ENCODE measurements at places on chromosomes 16 and 17.
A peak's percentile ranks its signal among the peaks of the same experiment; 100 is the strongest.

DNA sequence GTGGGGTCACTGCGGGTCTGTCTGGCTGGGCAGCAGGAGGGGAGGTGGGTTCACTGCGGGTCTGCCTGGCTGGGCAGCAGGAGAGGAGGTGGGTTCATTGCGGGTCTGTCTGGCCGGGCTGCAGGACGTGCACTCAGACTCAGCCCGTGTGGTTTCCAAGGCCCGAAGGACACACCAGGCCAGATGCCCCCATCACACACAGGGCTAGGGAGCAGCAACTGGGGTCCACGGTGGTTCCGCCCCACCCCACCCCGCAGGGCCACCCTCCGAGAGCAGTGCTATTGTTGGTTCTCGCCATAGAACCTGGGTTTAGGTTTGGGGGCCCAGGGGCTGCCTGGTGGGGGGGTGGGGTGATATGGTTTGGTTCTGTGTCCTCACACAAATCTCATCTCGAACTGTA lies 5.8 kb upstream of the CIAO3 start:
- no peak for DNase-seq

DNA sequence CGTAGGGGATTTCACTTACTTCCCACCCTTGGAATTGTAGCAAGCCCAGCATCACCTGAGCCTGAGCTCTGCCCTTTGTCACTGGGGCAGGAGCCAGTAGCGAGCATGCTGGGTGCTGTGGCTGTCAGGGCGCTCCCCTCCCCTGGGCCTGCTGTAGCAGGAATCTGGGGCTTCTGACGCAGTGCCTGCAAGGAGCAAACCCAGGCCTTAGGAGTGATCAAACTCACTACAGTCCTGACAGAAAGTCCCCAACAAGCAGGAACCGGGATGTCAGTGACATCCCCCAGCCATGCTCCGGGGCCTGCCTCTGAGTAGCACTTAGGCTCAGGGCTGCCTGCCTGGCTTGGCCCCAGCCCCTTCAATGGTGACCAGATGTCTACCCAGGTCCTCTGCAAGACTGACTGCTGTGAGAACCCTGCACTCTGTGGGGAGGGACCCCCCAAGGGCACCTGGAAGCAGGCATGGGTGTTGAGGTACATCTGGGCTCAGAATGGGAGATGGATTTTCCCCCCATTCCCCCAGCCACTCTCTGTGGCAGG lies 23.5 kb downstream of the PLD6 start:
- no peak for DNase-seq

GRCh38 chr16:20749474-20749873 lies 7.9 kb upstream of the THUMPD1 start:
- no peak for DNase-seq

DNA sequence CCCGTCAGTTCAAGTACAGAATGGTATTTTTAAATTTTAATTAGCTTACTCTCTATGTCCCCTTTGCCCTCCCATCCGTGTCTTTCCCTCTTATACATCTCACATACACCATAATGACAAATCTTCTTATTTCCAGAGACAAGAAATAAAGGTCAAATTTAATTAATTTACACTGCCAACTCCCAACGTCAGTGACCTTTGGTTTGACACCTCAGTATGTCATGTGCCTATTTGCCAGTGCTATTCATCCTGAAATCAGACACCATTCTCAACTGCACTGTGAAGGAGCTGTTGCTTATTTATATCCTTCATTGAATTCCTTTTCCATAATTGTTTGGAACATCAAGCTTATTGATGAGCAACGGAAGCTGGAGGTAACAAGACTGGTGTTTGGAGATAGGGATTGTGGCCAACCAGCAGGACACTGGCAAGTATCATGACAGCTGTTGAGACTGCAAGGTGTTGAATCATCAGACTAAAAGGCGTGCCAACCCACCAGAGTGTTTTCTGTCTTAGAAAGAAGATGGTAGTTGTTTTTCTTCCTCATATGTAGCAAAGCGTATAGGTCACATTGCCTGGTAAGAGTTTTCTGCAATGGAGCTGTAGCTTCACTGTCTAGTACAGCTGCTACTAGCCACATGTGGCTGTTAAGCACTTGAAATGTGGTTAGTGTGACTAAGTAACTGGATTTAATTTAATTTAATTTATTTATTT lies 12.5 kb downstream of the CALCOCO2 start:
- DNase-seq, result no peak

DNA sequence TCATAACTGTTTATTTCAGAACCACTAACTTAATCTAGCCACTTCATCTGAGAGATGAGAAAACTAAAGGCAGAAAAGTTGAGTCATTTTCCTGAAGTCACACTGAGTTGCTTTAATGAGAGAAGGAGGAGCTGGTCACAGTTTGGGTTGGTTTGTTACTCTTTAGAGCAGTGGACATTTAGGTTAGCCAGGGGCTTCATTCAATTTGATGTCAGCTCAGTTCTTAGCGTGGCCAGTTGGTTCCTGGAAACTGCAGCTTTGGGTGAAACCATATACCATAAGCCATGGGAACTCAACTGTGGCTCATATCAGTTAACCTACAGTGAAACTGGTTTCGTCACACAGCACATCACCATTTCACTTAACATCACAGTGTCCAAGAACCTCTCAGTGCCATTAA lies 59.2 kb upstream of the ADORA2B start:
- DNase-seq, result no peak

GRCh38 chr17:42050393-42051012 lies at the start of gene C17orf113:
TSS of gene C17orf113 (minus strand) at chr17:42050601. CDS start at chr17:42043376, 7,225 bp downstream.
- no peak for DNase-seq

- DNase-seq, result no peak
Measured at GRCh38 chr17:19275457-19276127, 38.4 kb downstream of the EPN2 start.

GRCh38 chr17:68172461-68172954 lies 75.3 kb upstream of the AMZ2 start:
- peak; percentile 69 for DNase-seq

DNA sequence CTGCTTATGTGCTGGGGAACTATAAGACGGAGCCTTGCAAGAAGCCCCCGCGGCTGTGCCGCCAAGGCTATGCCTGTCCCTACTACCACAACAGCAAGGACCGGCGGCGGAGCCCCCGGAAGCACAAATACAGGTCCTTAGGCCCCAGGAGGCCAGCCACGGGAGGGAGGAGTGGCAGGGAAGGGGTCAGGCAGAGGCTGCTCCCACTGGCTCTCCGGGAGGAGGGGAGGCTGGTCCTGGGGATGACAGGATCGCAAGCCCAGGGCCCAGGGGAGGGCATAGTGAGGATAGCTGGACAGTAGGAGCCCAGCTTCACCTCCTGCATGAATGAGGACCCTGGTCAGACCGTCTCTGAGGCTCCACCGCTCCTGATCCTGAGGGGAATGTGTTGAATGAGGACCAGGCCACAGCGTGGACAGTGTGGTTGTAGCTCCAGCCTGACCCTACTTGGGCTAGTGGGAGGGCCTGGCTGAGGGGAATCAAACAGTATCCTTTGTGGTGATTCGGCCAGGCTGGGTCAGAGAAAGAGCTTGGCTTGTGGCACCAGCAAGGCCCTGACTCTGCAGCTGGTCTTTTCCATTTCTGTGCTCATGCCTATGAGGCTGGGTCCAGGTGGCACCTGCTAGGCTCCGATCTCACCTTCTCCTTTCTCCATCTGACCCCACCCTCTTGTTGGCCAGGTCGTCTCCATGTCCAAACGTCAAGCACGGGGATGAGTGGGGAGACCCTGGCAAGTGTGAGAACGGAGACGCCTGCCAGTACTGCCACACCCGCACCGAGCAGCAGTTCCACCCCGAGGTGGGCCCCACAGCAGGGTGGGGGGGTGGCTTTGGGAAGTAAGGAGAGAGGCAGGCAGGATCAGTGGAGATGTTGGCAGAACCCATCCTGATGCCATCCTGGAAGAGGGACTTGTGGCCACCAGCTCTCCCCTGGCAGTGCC lies 28.7 kb downstream of the UNK start:
- DNase-seq, result no peak

Measured in NCI-H1694 treated with DMSO at 0.1 percent for 48 hours (cell line).